ENCODE measurements at places on chromosomes 3 and 15.

- no peak for DNase-seq
Measured at GRCh38 chr3:169607949-169608348, 55.6 kb downstream of the MECOM start.

DNA sequence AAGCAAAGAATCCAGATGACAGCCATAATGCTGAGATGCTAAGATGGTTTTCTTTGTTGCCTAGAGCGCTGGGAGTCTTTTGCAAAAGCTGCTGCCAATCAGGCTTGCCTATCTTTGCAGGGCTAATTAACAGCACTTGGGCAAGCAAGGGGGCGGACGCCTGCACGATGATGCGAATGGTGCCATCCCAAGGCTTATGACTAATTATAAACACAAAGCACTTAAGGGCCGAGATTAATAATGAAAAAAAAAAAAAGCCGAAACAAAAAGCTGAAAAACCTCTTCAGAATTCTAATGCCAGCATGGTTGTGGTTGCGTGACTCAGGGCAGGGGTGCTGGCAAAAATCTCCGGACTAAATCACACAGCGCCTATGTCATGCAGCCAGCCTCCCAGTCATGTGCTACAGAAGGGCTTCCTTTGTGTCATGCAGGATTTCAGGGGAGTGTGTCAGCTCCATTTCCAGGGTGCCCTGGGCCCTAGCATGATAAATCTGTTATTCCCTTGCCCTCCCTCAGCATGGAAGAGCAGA lies 185.0 kb upstream of the ANKRD28 start:
- peak; percentile 96 for DNase-seq

DNA sequence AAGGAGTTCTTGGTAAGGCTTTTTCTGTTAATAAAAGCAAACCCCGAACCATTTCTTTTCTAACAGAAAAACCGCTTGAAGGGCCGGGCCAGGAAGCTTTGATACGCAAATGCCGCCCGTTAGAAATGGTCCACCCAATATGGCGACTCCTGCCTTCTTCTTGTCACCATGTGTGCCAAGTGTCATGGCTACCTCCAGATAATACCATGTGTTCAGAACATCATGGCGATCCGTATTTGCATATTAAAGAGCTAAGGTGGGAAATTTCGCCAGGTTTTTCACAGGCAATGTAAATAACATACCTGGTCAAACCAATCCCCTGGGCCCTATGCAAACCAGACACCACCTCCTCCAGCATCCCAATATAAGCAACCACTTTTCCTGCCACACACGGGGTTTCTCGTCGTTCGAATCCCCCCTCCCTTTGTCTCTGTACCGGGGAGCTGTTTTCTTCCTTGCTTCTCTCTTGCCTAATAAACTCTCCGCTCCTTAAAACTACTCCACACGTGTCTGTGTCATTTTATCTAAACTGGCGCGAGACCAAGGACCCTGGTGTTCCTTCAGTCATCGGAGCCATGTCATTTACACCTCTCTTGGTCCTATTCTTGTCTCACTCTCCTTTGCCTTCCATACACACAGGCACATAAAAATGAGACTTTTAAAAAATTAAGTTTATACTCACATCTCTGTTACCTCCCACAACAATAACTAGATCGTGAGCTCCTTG lies 34.5 kb downstream of the NCEH1 start:
- no peak for DNase-seq

GRCh38 chr15:74957476-74958035 lies 984 bp upstream of the RPP25 start:
- peak; percentile 24 for DNase-seq

- DNase-seq: no peak
Measured at GRCh38 chr3:196523841-196524240, 8.7 kb upstream of the SMCO1 start.

DNA sequence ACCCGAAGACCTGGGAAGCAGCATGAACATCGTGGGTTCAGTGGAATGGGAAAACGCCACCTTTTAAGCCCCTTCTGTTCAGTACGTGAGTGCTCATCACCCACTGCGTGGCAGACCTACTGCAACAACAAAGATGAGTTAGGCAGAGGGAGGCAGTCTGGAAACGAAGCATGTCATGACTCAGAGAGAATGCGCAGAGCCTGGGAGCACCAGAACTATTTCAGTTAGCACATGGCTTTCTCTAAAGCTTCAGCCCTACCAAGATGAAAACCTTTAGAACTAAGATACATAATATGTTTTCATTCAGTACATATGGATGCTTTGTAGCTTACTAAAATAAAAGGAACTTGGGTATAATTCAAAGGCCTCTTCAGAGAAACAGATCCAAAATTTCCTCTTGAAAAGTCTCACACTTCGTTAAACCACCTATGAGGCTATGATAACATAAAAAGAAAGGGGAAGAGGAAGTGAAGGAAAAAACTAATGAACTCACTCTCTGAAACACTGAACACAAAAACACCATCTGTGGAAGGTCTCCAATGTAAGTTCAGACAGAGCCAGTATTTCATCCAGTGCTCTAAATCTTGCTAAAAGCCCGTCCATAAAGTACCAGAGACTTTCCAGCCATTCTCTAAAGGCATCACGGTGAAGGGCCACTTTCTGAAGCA lies 140.1 kb downstream of the OCA2 start:
- no peak for DNase-seq

- DNase-seq: no peak
Measured at GRCh38 chr3:32844914-32845313, 27.1 kb downstream of the TRIM71 start.

DNA sequence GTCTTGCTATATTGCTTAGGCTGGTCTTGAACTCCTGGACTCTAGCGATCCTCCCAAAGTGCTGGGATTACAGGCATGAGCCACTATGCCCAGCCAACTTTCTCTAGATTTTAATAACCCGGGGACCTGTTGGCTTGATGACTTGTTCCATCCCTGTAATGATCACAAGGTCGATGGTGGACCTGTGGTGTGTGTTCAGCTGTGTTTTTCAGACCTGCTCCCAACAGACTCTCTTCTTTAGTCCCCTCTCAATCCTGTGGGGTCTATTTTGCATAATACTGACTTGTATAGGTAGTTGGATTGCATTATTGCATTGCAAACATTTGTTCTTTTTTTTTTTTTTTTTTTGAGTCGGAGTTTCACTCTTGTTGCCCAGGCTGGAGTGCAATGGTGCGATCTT lies 1.9 kb downstream of the MAP2K1 start:
- no peak for DNase-seq

GRCh38 chr3:143514874-143515273 lies 333.4 kb downstream of the SLC9A9 start:
- DNase-seq: no peak

DNA sequence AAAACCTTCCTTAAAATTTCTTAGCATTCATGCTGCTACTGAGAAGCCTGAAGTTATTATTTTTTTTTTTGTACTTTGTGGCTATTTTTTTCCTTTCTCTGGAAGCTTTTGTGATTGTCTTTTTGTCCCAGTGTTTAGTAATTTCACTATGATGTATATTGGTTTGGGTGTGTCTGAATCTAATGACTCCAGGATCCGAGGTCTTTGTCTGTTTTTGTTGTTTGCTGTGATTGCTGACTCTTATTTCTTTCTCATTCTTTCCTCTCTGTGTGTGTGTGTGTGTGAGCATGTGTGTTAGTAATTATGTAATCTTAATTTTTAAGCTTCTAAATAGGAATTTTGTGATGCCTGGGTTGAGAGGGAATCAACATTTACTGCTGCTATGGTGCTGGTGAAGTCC lies 152.0 kb downstream of the RAP2B start:
- DNase-seq: no peak

GRCh38 chr15:40846841-40847222 lies 3.0 kb downstream of the SPINT1 start:
- DNase-seq: no peak

DNA sequence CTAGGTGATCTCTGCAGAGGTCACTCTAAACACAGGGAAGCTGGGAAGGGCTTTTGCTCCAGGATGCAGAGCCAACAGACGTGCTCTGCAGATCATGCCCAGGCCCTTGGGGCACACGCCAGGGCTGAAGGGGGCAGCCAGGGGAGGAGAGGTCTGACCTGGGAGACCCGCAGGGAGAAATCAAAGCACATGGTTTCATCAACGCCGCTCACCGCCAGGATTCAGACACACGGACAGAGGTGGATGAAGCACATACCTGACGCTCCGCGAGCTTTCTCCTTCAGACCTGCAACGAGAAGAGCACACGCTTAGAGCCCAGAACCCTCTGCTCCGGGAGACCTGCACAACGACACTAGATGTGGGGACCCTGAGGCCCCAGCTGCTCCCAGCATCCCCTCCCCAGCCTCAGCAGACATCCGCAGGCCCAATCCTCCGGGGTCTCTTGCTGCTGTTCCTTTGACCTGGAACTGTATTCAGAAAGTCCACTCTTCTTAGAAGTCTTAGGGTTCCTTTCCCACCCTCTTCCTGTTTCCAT lies 90.7 kb upstream of the IQSEC1 start:
- no peak for DNase-seq

DNA sequence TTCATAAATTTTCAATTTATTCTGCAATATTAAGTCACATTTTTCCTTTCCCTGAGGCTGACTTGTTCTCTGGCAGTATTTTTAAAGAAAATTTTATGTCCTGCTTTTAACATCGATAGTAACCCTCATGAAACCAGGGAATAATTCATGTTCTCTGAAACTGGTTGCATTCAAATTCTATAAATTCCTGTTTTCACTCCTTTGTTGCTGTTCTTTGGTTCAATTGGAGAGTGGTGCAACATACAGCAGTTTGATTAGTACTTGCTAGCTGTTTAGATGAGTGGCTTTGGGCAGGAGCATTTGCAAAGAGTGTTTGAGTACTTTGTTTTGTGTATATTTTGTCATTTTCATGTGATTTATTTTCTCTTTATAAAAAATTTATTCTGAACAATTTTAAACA lies 19.2 kb downstream of the ZIC1 start:
- no peak for DNase-seq
